AG10803 (cell line): ENCODE measurements at places on chromosomes 11 and 22.

DNA sequence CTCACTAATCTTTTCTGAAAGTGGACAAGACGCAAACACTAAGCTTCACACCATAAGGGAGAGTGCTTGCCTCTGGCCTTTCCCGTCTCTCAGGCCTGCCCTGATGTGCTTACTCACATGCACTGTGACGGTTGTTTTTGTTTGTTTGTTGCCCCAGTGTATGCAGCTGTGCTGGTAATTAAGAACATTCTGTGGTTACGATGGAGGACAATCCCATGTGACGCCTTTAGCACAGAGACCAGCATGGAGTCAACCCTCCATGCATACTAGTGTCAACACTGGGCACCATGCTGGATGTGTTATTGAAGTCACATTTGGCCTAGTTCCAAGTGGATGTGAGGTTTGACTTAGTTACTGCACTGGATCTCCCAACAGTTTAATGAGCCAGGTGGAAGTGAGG, 27.8 kb upstream of the CDON start:
- DNase-seq: no peak

GRCh38 chr11:21771097-21771496, 421.8 kb upstream of the ANO5 start:
- DNase-seq: no peak

GRCh38 chr11:65639623-65640482, 2.0 kb downstream of the SIPA1 start:
- DNase-seq: no peak

- DNase-seq: peak; percentile 34
Measured at GRCh38 chr11:43542750-43543712, 137.5 kb upstream of the HSD17B12 start.

GRCh38 chr22:33880986-33881385, 39.3 kb downstream of the LARGE1 start:
- no peak for DNase-seq

GRCh38 chr11:117202386-117203068, 3.4 kb downstream of the TAGLN start:
- no peak for DNase-seq

GRCh38 chr22:49755631-49756001, 72.1 kb downstream of the BRD1 start:
- DNase-seq: no peak

GRCh38 chr22:30871391-30872284, 96.9 kb downstream of the MORC2 start:
- DNase-seq: no peak

DNA sequence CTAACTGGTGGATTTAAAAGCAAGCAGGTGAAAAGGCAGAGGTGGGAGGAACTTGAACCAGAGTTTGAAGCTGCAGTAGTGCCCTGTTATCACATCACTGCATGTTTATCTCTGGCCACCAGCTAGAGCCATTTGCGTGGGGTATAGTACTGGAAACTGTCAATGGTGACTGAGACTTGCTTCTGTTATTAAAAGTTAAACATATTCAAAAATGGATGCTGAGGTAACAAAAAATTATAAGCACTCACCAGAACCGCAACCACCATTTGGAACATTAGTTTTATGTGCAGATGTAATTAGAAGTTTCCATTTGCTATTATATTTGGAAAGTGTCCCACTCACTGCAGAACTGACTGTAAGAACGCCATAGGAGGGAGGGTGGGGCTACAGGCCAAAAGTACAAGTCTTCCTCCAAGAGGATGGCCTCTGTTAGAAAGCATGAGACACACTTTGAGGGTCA, 1.2 kb upstream of the CD59 start:
- DNase-seq: peak; percentile 26

DNA sequence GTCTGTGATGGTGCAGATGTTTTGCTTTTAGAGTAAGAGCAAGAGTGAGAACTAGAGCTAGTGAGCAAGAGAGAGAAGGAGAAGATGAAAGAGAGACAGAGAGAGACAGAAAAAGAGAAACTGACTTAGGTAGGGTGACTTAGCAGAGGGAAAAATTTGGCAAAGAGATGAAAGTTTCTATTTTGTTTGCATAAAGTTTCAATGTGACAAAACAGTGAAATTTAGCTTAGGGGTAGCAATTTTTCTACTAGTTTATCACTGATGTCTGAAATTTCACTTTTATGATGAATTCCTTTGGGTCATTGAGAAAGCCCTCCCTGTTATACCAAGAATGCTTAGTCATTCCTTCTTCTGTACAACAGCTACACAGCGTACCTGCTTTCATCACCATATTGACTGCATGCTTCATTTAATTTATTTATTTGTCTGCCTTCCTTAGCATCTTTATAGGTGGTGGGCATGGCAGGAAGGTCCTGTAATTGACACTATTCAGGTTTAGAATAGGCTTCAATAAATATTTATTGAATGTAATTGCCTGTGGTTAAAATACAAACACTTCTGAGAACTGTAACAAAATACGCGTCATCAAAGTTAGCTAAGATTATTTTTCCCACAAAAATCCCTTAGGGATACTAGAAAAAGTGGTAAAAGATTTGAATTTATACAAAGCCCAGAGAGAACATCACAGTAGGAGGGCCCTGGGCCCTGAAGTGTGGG, 19.9 kb upstream of the CTSC start:
- DNase-seq: peak; percentile 15

GRCh38 chr11:119347242-119347641, 737 bp upstream of the MFRP start:
- DNase-seq: peak; percentile 93

GRCh38 chr11:7564803-7565202, 51.0 kb downstream of the PPFIBP2 start:
- no peak for DNase-seq

- DNase-seq: no peak
Measured at GRCh38 chr11:68503792-68504191, 43.2 kb downstream of the PPP6R3 start.

GRCh38 chr11:74418509-74418895, 20.3 kb upstream of the PGM2L1 start:
- DNase-seq: peak; percentile 37

- DNase-seq: peak; percentile 28
Measured at GRCh38 chr11:121119440-121119839, 18.4 kb downstream of the TECTA start.

DNA sequence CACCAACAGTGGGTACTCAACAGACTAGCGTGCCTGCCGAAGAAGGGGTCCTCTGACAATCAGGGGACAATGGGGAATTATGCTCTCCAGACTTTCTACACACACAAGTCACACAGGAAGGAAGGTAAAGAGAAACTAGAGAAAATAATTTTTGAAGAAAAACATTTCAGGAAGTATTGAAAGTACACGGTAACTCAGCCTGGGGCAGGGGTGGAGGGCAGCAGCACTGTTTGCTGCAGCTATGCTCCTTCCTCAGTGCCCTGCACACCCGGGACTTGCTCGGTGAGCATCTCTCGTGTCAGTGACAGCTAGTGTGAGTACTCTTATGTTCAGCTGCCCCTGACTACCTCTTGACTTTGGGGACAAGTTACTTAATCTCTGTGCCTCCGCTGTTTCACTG, 18.0 kb upstream of the APOA1 start:
- no peak for DNase-seq

DNA sequence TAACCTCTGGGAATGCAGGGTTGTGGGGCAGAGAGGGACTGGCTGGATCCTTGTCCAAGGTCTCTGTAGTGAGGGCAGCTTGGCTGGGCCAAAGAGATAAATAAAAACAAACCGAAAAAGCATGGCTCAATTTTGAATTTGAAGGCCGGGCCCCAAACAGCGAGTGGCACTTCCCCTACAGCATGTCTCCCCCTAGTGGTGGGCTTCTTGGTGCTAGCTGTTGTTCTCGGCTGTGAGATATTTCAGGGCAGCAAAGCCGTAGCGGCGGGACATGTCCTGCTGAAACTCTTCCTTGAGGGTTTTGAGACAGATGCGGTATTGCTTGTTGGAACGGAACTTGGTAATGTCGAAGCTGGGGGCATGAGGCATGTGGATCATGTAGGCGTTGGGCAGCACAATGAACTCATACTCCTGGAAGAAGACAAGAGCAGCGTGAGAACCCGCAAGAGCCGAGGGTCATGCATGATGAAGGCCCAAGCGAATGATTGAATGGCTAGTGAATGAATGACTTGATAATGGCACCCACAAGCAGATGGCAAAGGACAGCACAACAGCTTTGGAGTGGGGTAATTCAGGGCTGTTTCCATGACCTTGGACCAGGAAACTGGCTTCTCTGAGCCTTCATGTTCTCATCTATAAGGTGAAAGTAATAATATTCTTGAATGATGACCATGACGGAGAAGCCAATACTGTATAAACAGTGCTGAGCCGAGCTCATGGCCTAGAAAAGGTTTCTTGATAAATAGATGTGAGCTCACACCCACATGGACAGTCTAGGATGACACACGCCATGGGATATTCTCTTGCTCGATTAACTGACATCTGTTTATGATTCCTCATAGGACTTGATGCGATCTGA, 216.3 kb upstream of the SYN3 start:
- peak; percentile 3 for DNase-seq

- DNase-seq: peak; percentile 73
Measured at GRCh38 chr22:42745118-42745517, 24.4 kb upstream of the A4GALT start.

GRCh38 chr11:73454987-73455386, 78.8 kb downstream of the RELT start:
- no peak for DNase-seq

DNA sequence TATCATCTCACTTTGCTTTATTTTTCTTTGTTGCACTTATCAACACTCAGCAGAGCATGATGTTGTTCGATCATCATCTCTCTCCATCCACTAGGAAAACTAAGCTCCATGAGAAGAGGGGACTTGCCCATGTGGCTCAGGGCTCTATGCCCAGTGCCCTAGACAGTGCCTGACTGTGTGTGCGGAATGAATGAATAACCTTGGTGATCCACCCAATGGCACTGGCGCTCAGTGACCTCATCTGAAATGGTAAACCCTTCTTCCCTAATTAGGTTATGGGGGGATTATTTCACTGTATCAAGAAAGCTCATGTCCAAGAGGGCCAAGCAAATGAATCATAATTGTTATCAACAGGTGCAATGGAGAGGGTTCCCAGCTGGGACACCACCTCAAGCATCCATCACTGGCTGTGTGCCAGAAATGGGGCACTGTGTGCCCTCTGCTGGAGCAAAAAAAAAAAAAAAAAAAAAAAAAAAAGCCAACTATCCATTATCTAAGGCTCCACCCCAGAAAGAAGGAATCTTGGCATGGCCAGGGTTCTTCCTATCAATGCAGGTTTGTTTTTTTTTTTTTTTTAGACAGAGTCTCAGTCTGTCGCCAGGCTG, 172.6 kb downstream of the LARGE1 start:
- no peak for DNase-seq

DNA sequence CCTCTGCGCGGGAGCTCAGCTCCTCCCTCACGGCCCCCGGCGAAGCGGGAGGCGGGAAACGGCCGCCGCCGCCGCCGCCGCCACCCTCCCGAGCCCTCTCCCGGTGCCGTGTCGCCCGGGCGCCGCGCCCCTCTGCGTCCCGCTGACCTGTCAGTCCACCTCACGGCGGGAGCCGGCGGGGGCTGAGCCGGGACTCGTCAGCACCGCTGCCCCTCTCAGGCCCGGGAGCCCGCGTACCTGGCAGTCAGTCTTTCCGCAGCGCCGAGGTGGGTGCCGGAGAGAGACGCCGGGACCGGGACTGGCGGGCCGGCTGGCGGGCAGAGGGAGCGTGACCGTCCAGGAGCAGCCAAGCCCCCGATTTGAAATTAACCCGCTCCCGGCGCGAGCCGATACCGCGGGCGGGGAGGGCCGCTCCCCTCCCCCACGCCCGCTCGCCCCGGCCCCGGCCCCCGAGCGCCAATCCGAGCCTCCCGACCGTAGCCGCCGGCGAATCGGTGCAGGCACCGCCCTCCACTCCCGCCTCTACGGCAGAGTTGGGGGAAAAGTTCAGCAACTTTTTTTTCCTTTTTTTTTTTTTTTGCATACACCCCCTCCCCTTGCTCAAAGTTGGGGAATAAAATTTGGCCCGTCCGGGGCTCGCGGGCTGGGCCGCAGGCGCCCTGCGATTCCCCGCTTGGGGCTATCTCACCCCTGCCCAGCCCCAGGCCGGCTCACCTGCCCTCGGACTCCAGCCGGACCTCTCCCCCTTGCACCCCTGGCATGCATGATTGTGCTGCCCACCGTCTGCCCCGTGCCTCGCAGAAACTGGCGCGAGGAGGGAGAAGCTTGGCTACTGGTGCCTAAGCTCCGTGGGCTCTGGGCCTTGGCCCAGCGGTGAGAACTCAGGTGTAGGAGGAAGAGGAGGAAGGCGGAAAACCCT, 774 bp upstream of the E2F8 start:
- no peak for DNase-seq

GRCh38 chr11:117205211-117205818, 6.1 kb downstream of the TAGLN start:
- DNase-seq: no peak

DNA sequence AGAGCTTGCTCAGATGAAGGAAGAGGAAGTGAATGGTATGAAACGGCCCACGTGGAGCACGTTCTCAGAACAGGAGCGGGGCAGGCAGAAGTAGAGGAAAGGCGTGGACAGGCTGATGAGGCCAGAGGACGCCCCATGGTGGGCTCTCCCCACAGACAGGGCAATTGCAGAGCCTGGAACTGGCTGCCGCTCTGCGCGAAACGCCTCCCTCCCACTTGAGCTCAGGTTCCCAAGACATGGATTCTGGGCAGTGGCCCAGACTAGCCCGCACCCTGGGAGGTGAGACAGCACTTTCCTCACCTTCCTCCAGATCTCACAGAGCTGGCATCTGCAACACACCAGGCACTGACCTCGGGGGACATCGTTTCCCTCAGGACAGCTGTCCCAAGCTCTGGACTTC, 117.6 kb downstream of the PHF21B start:
- no peak for DNase-seq

GRCh38 chr11:68469122-68469521, 8.6 kb downstream of the PPP6R3 start:
- DNase-seq: no peak

DNA sequence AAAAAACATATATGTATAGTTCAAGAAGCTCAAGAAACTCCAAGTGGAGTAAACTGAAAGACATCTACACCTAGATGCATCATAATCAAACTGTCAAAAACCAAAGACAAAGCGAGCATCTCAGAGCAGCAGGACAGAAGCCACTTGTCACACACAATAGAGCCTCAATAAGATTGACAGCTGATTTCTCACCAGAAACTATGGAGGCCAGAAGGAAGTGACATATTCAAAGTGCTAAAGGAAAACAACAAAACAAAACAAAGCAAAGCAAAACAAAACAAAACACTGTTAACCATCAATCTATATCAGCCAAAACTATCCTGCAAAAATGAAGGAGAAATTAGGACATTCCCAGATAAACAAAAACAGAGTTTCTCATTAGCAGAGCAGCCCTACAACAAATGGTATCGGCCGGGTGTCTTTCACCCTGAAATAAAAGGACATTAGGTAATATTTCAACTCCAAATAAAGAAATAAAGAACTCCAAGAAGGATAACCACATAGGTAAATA, 65.8 kb upstream of the SEPTIN5 start:
- no peak for DNase-seq

- DNase-seq: peak; percentile 9
Measured at GRCh38 chr11:92929653-92930052, 39.8 kb upstream of the MTNR1B start.
